Renal cortical epithelial cell (primary cell): ENCODE measurements at places on chromosomes 12 and 14. TPM values are rescaled to one million over a fixed set of nuclear protein-coding genes. Genes with fewer than 3 reads are reported as not detected.

GRCh38 chr12:112543751-112544150 is 125.0 kb downstream of the PTPN11 start:
- DNase-seq, result no peak

The GPRC5D gene
- total RNA-seq, result not detected in 2 replicates

DNA sequence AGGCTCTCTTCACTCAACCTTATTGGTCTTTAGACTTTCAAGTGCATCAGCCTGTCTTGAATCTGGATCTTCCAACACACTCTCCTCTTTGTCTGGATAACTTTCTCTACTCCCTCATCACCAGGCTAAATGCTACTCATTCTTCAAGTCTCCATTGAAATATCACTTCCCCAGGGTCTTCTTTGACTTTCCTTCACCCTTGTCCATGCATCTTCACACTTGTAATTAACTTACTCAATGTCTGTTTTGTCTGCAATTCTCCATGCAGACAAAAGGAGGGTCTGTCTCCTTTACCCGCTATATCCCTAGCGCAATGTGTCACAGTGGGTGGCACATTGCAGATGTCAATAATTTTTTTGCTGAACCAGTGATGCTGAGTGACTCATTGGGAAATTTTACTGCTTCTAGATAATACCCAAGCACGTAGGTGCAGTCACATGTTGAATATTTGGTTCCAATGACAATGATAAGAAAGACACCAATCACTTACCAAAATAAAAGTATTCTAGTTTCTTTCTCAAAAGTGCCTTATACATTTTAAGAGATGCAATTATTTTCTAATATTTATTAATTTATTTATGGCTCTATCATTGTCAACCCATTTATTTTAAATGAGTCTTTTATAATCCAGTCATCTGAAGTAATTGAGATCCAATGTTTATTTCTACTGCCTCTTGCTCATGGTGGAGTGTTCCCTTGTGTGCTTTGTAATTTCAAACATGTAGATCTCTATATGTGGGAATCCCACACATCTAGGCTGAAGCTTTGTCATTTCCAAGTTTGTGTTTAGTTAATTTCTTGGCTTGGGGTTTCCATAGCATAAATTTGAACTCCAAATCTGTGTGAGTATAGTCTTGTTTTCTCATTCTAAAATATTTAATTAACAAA is 21.7 kb upstream of the RFC5 start:
- DNase-seq, result no peak

- no peak for DNase-seq
Observed at GRCh38 chr14:54782751-54783659, 119.6 kb downstream of the GCH1 start.

The KLHL33 gene
- not detected in 2 replicates for total RNA-seq

The ARHGEF25 gene
- 1.7 and 7.0 TPM in 2 replicates for total RNA-seq

DNA sequence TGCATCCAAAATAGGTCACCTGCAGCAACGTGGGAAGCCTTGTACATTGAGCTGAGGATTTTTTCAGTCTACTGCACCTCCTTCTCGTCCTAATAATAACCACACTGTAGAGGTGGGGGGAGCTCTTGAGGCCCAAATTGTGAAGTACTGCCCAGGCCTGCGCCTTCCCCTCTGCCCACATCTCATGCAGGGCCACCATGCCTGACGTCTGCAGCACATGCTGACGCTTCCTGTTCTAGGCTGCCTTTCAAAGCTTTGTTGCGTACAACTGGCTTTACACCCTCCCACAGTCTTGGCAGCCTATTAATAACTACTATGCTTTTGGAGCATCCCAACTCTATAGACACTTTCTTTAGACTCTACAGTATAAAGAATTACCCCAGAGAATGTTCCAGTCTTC is 26.5 kb upstream of the TTC7B start:
- DNase-seq, result no peak

GRCh38 chr14:91232603-91233002 is 11.9 kb downstream of the GPR68 start:
- no peak for DNase-seq

The PAWR gene
- total RNA-seq, result 68.9 and 122 TPM in 2 replicates

DNA sequence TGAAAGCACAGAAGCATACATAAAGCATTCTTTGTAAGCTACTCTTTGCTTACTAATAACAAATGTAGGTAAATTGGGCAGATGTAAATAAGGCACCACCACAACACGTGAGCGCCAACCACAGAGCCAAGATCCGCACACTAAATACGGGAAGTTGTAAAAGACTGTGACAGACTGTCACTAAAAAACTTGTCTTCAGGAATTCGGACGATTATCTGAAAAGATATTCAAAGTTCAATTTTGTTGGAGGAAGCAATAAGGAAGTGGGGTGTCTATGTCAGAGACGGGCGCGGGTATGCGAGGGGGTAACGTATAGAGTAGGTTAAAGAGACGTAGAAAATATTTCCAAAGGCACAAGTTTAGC is 1.5 kb upstream of the HSP90B1 start:
- no peak for DNase-seq

DNA sequence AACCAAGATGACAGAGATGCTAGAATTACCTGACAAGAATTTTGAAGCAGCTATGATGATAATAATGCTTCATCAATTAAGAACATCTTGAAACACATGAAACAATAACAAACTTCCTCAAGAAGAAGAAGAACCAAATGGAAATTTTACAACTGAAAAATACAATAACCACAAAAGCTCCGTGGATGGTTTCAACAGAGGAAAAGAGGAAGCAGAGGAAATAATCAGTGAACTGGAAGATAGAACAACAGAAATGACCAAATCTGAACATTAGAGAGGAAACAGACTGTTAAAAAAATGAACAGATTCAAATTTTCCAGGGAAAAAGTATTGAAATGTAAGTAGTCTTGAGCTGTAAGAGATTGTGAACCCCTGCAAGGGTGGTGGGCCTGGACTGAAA is 62.8 kb upstream of the SLC35F4 start:
- DNase-seq, result no peak

GRCh38 chr14:64649383-64649998 is 54.7 kb upstream of the PLEKHG3 start:
- DNase-seq, result peak; percentile 84

The SAMD4A gene
- 49.5 and 81.5 TPM in 2 replicates for total RNA-seq

DNA sequence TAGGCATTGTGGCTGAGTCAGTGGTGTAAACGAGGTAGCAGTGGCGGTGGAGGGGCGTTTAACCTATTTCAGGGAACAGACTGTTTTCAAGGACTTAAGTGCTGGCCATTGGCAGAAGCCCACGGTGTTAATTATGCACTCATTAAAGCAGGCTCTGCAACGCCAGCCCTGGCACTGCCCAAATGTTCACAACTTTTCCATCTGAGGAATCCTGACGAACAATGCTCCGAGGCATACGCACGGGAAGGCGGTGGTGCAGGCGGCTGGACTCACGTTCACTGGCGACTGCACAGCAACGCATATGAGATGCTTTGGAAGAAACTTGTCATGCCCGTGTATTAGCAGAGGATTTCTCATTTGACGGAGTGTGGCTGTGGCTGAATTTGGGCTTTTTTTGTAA is 70.6 kb upstream of the SLC24A4 start:
- no peak for DNase-seq

DNA sequence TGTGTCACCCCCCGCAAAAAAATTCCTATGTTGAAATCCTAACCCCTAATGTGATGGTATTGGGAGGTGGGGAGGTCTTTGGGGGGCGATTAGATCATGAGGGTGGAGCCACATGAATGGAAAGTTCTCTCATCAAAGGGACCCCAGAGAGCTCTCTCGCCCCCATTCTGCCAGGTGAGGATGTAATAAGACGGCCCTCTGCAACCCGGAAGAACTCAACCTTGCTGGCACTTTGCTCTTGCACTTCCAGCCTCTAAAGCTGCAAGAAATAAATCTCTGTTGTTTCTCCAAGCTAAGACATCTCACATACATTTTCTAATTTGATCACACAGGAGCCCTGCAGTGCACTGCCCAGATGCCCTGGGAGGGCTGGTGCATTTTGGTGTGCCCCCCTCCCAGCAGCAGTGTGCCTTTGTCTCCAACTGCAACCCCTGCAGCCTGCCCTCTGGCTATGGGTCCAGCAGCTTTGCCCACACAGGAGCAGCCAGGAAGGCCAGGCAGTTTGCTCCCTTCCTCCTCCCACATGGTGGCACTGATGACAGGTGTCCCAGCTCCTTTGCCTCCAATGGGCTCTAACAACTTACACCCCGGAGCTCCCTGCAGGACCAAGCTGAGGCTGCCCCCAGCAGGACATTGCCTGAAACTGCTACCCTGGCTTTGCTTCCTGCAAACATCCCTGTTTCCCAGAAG is 59.3 kb downstream of the C14orf132 start:
- DNase-seq, result peak; percentile 57
